ENCODE measurements at places on chromosomes 16 and 17.

- DNase-seq: no peak
These were observed 1.1 kb downstream of the EZH1 start for GRCh38 chr17:42743595-42744282.

DNA sequence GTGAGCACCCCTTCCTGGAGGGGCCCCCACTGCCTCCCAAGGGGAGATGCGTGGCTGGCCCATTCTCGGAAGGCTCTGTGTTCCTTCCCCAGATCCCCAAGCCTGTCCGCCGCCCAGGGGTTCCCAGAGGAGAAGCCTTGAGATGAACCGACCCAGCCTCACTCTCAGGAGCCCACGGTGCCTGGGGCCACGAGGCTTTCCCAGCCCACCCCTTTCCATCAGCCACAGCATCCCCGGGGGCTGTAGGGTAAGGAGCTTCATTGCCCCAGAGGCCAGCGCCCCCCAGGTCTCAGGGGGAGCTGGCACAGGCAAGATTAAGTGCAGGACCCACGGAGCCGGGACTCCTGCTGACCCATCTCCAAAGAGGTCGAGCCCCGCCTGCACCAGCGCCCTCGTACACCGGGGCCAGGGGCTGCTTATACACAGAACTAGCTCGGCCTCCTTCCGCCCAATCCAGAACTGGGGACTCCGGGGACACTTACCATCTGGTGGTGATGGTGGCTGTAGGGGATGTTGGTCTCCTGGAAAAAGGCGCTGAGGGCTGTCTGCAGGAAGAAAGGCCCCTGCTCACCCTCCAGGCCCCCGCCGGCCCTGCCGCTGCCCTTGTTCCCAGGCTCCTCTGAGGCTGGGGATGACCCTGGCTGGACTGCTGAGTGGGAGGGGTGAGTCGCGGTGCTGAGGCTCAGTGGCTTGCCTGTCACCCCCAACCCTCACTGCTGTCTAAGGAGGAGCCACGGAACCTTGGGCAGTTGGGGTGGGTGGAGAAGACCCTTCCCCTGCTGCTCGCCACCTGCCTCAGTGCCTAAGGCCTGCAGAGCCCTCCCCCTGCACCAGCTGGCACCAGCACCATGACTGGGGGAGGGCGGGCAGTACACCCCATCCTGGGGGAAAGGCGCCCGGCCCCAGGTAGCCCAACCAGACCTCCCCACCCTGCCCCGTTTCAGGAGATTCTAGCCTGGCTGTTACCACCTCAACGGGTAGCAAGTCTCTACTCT is 4.4 kb downstream of the UBALD1 start:
- no peak for DNase-seq

DNA sequence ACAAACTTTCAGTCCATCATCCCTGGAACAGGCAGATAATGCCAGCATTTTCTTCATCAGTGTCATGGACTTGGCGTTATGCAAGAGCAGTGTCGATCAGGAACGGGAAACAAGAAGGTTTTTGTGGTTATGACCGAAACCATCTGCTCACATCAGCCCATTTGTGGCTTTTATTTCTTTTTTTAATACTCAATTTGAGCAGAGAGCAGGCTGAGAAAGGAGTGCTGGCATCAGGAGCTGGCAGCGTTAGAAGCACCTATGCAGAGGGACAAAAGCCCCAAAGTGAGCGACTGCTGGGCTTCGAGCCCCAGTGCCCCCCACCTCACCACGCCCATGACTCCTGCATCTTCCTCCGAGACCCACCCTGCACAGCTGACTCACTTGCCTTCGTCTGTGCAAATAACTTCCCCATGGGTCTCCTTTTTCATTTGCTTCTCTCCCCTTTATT is 16.2 kb upstream of the CD300E start:
- no peak for DNase-seq

GRCh38 chr17:69525920-69526841 is 111.7 kb downstream of the MAP2K6 start:
- no peak for DNase-seq

GRCh38 chr17:15270628-15271381 is 5.7 kb upstream of the PMP22 start:
- no peak for DNase-seq

- no peak for DNase-seq
These were observed 174.2 kb downstream of the CYLD start for GRCh38 chr16:50916040-50916439.

GRCh38 chr16:66889622-66890021 is 9.3 kb downstream of the PDP2 start:
- no peak for DNase-seq

GRCh38 chr16:69428652-69429051 is 4.2 kb downstream of the CYB5B start:
- no peak for DNase-seq

DNA sequence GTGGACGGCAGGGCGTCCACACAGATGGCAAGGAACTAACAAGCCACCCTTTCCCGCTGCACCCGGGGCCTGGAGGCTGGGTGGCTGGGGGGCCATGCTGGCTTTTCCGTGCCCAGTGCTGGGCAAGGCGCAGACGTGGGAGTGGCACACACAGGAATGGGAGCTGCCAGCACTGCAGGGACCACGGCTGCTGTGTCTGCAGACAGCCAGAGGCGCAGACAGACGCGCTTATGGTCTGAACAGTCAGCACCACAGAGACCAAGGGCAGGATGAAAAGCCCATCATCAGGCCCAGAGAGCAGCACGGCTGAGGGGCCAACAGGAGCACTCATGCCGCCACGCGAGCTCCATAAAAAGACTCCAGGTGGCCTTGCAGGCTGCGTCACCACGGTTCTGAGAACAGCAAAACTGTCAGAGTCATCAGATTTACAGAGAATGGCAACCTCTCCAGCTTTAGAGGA is 24.0 kb downstream of the PDIA2 start:
- DNase-seq: no peak

- no peak for DNase-seq
These were observed 35.8 kb upstream of the BHLHA9 start for GRCh38 chr17:1234455-1234854.

GRCh38 chr17:38428643-38429371 is 543 bp downstream of the ARHGAP23 start:
- DNase-seq: no peak

DNA sequence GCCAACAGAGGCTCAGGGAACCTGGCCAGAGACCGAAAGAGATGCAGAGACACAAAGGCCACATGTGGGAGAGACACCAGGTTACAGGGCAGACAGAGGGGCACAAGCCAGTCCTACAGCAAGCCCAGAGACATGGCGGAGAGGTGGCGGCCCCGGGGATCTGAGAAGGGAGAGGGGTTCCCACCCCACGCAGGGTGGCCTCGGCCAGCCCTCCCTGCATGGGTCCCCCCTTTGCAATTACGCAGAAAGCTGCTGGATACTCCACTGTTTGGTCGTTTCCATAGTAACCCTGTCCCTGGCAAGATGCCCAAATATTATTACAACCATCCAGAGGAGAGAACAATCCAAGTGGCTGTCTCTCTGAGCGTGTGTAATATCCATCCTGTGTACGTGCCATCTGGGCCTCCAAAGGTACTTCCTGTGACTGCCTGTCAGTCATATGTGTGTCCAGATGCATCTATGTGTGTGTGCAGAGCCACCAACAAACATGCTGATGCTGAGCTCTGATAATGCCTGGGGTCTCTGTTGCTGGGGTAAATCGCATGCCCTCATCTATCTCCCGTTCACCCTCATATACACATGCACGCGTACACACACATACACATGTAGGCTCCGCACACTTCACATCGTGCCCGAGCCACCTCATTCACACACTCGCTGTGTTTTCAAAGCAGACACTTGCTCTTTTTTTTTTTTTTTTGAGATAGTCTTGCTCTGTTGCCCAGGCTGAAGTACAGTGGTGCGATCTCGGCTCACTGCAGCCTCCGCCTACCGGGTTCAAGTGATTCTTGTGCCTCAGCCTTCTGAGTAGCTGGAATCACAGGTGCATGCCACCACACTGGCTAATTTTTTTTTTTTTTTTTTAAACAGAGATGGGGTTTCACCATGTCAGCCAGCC is 5.5 kb downstream of the PCGF2 start:
- DNase-seq: peak; percentile 67
